Stimulated activated CD8-positive, alpha-beta memory T cell treated with anti-CD3 and anti-CD28 coated beads, Interleukin-4, amount 100 ng/mL, for 48 hours (primary cell): ENCODE measurements at places on chromosomes 1 and 21.

DNA sequence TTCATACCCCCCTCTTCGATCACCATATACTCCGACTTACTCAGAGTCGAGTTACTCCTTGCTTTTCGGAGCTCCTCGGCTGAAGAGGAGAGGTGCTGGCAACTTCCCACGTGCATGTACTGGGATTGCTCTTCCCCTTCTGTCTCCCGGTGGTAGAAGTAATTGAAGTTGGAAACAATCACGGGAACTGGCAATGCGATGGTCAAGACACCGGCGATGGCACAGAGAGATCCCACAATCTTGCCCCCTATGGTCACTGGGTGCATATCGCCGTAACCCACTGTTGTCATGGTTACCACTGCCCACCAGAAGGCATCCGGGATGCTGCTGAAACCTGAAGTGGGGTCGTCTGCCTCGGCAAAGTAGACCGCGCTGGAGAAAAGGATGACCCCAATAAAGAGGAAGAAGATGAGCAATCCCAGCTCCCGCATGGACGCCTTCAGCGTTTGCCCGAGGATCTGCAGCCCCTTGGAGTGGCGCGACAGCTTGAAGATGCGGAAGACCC is 1.5 kb downstream of the KCNA3 start:
- DNase-seq: peak; percentile 41

GRCh38 chr1:5509664-5510452 is 482.4 kb downstream of the NPHP4 start:
- peak; percentile 89 for DNase-seq

GRCh38 chr1:42037586-42037985 is 115.6 kb upstream of the GUCA2B start:
- DNase-seq: no peak

DNA sequence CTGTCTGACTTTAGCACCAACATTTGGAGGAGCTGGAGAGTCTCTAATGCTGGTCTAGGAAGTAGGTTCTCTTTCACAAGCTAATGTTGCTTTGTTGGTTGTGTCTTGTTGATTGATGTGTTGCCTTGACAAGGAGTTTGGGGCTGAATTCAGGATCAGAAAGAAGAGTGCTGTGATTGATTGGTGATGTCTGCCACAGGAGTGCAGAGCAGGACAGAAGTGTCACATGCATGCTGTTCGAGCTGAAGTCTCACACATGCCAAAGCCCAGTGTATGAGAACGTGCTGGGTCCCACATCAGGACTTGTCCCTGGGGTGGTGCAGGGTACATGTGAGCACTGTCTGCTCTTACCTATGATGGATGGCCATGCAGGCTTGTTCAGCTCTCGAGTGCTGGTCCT is 694.4 kb downstream of the MATN1 start:
- no peak for DNase-seq

DNA sequence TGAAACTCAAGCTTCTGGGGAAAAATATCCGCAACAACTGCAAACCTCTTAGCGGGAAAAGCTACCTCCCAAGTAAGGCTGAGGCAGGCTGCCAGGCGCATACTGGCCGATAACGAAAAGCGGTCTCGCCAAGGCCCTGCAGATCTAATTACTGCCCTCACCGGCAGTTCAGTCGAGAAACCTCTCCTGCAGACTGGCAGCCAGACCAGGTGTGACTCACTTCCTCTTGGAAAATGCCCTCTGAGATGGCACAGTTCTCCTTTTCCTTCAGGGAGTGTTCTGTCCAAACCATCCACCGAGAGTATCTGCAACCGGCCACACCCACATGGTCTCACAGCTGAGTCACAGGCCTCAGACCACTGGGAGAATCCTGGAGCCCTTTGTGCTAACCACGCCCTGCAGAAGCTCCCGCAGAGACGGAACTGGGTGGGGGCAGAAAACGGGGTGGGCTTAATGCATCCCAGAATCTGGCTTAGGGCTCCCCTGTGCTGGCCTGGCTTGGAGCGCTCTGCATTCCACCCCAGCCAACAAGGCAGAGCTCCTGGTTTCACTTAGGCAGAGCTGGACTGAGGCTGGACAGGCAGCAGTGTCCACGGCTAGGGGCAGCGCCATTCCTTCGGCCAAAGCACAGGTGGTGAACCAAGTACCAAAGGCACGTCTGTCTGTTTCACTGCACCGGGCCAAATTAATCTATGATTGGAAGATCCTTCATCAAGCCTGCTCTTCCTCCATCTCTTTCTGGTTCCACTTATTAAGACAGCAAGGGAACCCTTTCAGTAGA is 1.2 kb downstream of the S100A10 start:
- DNase-seq: peak; percentile 57

DNA sequence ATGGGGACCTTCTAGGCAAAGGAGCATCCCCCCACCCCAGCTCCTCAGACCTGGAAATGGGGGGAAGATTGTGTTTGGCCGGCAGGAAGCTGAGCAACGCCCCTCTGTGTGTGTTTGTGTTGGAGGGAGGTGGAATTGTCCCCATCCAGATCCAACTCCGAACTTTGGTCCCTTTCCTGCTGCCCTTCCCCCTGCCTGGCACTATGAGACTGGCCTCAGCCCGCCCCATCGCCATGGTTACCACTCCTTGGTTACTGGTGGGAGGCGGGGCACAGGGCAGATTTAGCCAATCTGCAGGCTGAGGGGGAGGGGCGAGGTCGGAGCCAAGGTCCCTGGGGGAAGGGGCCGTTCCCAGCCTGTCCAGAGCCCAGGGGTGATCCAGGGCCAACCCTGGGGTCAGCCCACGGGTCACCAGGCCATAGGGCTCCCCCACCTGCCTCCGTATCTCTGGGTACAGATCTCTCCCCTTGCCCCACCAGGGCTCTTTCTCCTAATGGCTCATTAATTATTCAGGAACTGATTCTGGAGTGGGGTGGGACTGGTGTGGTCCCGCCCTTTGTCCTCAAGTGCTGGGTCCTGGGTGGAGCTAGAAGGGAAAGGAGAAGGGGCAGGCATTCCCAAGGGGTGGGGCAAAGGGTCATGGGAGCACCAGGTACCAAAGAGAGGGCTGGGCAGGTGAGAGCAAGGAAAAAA is 15.2 kb downstream of the PTPRF start:
- DNase-seq: no peak

DNA sequence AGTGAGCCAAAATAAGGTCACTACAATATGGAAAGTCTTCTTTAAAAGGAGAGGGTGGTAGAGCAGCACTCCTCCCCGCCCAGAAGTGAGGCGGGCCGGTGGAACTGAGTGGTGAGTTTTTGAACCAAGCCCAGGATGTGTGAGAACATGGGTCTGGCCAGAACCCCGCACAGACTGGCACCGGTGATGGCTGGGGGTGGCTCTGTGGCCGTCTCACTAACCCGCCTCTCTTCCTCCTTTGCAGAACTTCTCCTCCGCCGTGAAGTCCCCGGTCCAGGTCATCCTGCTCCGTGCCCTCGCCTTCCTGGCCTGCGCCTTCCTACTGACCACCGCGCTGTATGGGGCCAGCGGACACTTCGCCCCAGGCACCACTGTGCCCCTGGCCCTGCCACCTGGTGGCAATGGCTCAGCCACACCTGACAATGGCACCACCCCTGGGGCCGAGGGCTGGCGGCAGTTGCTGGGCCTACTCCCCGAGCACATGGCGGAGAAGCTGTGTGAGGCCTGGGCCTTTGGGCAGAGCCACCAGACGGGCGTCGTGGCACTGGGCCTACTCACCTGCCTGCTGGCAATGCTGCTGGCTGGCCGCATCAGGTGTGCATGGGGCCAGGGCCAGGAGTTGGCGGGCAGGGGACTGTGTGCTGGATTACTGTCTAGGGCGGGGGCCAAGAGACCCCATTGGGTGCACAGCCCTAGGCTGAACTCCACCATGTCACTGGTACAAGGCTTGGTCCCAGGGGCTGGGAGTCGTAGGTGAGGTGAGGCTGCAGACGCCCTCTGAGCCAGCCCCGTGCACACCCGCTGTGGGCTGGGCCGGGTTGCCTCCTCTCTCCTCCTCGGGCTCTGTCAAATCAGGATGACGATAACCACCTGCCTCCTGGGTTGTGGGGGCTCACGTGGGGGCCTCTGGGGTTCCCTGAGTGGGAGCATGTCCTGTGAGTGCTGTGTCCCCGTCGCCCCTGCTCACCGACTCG is 12.4 kb downstream of the TMEM201 start:
- no peak for DNase-seq

GRCh38 chr1:79497193-79497773 is 490.8 kb upstream of the ADGRL4 start:
- no peak for DNase-seq

- DNase-seq: no peak
Observed at GRCh38 chr1:40908350-40908749, 46.2 kb upstream of the CITED4 start.
